ENCODE measurements at places on chromosomes 11 and 22. TPM values are rescaled to one million over a fixed set of nuclear protein-coding genes. Genes with fewer than 3 reads are reported as not detected.
A peak's percentile ranks its signal among the peaks of the same experiment; 100 is the strongest.

Gene PLAAT4
- 105 TPM for total RNA-seq

DNA sequence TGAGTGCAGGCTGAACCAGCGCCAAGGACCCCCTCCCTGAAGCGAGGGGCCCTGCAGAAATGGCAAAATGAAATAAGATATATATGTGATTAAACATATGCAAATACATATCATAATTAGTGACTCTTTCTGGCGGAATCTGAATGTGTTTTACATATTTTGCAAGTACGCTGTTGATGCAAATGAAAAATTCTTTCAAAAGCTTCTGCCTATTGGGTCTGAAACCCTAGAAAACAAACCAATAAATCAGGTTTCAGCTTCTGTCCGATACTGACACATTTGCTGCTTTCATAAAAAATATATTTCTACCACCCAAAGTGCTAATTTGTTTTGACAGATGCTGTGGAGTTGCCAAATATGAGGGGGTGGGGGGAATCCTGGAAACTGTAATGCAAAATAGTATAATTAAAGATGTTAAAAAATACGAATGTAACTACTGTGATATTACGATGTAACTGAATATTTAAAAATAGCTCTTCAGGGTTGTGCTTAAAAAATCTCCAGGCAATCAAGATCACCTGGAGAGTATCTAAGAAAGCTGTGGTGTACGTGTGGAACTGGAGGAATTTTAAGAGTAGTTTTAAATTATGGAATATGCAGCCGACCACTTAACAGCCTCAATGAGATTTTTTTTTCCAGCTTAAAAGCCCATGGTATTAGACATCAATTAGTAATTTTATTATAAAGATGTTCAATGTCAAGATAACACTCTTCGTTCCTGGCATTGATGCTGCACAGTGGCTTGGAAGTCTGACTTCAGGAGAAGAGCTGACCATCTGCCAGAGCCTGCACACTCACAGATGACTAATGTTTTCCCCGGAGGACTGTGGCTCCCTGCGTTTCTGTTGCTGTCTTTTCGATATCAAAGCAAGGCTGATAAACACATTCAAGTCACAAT lies 122.2 kb upstream of the RCN1 start:
- no peaks in the 10 kb centered on the region for H3K27me3 ChIP-seq
- H3K27ac ChIP-seq = no peak overlapping the region
- no peaks in the 10 kb centered on the region for H3K36me3 ChIP-seq
- H3K4me1 ChIP-seq = no peaks in the 10 kb centered on the region
- no peak overlapping the region for H3K4me3 ChIP-seq
- DNase-seq = no peak

DNA sequence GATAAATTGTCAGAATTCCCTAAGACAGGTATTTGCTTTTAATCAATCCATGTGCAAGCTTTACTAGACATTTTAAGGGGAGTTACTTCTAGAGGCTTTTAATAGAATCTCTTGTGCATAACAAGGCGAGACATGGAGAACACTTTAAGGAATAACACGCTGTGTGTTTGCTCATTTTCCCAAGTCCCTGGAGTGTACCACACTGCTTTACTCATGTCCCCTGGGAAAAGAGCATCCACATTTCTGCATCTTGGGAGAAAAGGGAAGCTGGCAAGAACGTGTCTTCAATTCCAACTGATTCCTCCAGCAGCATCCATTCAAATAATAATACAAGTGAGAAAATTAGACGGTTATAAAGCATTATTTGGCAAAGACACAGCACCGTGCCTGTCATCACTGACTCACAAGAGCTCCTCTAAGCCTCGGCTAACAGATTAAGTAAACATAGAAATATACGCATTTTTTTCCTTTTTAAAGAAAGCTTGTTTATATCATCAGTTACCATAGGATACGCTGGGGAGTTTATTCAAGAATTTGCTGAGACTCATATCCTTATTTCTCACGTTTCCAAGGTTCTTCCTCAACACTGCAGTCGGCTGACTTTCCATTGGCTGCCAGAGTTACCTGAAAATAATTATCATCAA lies 121.5 kb downstream of the CD44 start:
- peaks cover 9% of the 10 kb centered on the region for H3K4me1 ChIP-seq
- peak overlapping the region; percentile 0 for H3K27ac ChIP-seq
- H3K27me3 ChIP-seq = no peaks in the 10 kb centered on the region

GRCh38 chr11:114987186-114987760 lies 308.9 kb downstream of the NXPE2 start:
- no peak for DNase-seq
- no peaks in the 10 kb centered on the region for H3K27me3 ChIP-seq
- no peak overlapping the region for H3K4me3 ChIP-seq
- H3K27ac ChIP-seq = no peak overlapping the region
- H3K4me1 ChIP-seq = no peaks in the 10 kb centered on the region

DNA sequence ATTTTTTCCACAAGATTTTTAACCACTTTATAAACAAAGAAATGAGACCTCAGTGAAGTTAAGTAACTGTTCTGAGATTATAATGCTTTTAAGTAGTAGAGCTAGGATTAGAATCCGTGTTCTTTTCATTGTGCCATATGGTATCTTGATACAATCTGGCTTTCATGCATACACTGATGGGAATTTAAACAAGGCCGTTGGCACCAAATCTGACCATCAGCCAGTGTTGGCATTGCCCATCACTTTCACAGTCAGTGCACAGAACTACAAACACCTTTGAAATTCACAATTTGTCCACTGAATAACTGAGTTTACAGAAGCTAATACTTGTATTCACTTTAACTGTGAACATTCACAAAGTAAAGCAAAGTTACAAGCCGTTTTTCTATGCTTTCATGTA lies 1228.0 kb downstream of the TBC1D22A start:
- no peak for DNase-seq
- H3K27ac ChIP-seq = no peak overlapping the region
- H3K27me3 ChIP-seq = no peaks in the 10 kb centered on the region
- no peaks in the 10 kb centered on the region for H3K4me1 ChIP-seq

Gene ENDOD1
- 31.2 TPM for total RNA-seq

DNA sequence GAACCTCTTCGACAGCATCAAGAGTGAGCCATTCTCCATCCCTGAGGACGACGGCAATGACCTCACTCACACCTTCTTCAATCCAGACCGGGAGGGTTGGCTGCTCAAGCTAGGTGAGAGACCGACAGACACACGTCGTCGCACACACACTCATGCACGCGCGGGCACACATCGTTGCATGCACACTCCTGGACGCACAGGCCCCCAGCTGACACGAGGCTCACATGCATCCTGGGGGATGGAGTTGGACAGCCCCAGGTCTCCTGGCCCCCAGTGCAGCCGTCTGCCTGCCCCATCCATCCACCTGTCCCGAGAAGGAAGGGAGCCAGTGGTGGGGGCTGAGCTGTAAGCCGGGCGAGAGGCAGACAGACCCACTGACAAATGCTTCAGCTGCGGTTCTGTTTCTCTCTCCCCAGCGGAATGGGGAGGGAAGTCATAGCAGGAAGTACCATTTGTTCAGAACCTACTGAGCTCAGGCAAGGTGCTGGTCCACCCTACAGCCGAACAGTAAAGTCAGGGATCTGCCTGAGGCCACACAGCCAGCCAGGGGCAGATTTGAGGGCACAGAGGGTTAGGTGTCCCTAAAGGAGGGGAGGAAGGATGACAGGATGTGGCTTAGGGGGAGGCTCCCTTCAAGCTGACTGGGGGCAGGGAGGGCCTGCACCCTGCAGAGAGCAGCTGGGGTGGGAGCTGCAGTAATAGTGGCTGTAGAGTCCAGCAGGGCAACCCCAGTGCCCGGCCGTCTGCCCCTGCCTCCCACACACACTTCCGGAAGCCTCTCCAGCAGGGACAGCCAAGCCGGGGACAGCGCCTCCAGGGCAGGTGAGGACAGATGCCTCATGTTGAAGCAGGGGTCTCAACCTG lies 27.1 kb downstream of the CYTH4 start:
- H3K4me1 ChIP-seq = peaks cover 16% of the 10 kb centered on the region
- no peak overlapping the region for H3K27ac ChIP-seq
- no peak overlapping the region for H3K4me3 ChIP-seq

- peaks cover 2% of the 10 kb centered on the region for H3K4me1 ChIP-seq
- no peak overlapping the region for H3K27ac ChIP-seq
- no peaks in the 10 kb centered on the region for H3K27me3 ChIP-seq
- no peak for DNase-seq
- no peak overlapping the region for H3K4me3 ChIP-seq
- peaks cover 97% of the 10 kb centered on the region for H3K36me3 ChIP-seq
Measured at GRCh38 chr11:61448552-61448927, 18.6 kb downstream of the SDHAF2 start.

Gene KRTAP5-9
- total RNA-seq = 0.24 TPM

- H3K4me3 ChIP-seq = no peak overlapping the region
- no peaks in the 10 kb centered on the region for H3K27me3 ChIP-seq
- H3K4me1 ChIP-seq = peaks cover 3% of the 10 kb centered on the region
- H3K27ac ChIP-seq = no peak overlapping the region
Measured at GRCh38 chr11:115924744-115925567, 420.7 kb upstream of the CADM1 start.

Gene IFITM1
- 149 TPM for total RNA-seq

- no peak overlapping the region for H3K4me3 ChIP-seq
- no peak for DNase-seq
- no peaks in the 10 kb centered on the region for H3K4me1 ChIP-seq
- H3K27me3 ChIP-seq = no peaks in the 10 kb centered on the region
- H3K36me3 ChIP-seq = no peaks in the 10 kb centered on the region
Measured at GRCh38 chr22:23110190-23110921, 31.4 kb downstream of the RSPH14 start.

DNA sequence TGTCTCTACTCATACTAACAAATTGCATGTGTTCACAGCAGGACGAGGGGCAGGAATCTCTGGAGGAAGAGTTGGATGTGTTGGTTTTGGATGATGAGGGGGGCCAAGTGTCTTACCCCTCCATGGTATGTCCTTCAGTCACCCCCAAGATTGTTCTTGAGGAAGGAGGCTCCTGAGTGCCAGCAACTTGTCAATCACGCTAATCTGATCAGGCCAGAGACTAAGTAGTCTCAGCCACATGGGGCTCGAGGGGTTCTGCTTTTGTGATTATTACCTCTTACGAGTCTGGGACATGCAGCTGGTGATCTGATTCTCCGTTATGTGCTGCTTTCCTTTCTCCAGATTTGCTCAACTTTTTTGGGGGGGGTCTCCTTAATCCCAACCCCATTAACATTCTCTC lies 54.3 kb downstream of the CTNND1 start:
- H3K4me3 ChIP-seq = no peak overlapping the region
- H3K4me1 ChIP-seq = no peaks in the 10 kb centered on the region
- H3K27me3 ChIP-seq = no peaks in the 10 kb centered on the region
- H3K36me3 ChIP-seq = peaks cover 3% of the 10 kb centered on the region

Gene SCN4B
- total RNA-seq = 4.7 TPM

- no peaks in the 10 kb centered on the region for H3K36me3 ChIP-seq
- no peak for DNase-seq
- H3K27ac ChIP-seq = no peak overlapping the region
- H3K4me1 ChIP-seq = no peaks in the 10 kb centered on the region
- no peaks in the 10 kb centered on the region for H3K27me3 ChIP-seq
Measured at GRCh38 chr11:45267052-45267451, 19.1 kb downstream of the SYT13 start.

Gene SMC1B
- total RNA-seq = 0.10 TPM

GRCh38 chr22:18035751-18036150 lies 11.4 kb upstream of the MICAL3 start:
- DNase-seq = no peak
- H3K4me1 ChIP-seq = no peaks in the 10 kb centered on the region
- H3K27ac ChIP-seq = no peak overlapping the region
- H3K4me3 ChIP-seq = no peak overlapping the region

DNA sequence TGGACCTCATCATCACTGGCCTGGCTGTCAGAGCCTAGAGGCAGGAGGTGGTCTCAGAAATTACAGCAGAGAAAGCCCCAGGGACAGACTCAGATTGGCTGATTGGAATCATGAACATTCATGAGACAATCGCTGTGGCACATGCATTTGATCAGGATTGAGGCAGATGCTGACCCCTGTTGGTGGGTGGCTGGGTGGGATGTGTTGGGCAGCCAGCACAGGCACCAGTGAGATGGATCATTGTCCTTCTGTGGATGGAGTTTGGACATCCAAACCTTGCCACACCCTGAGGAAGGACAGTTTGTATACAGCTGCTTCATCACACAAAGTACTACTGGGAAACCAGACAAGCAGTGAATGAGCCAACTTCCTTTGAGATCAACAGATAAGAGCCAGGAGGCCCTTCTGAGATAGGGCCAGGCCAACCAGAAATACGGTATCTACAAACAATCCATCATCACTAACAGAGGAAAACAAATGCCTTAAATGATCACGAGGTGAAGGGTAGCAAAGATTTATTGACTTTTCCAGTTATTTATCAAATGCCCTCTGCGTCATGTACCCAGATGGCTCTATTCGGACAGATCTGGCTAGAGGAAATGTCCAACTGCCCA lies 17.3 kb downstream of the COMMD9 start:
- H3K27ac ChIP-seq = no peak overlapping the region
- no peaks in the 10 kb centered on the region for H3K36me3 ChIP-seq
- no peak overlapping the region for H3K4me3 ChIP-seq
- H3K27me3 ChIP-seq = no peaks in the 10 kb centered on the region
- H3K4me1 ChIP-seq = no peaks in the 10 kb centered on the region
- DNase-seq = no peak

DNA sequence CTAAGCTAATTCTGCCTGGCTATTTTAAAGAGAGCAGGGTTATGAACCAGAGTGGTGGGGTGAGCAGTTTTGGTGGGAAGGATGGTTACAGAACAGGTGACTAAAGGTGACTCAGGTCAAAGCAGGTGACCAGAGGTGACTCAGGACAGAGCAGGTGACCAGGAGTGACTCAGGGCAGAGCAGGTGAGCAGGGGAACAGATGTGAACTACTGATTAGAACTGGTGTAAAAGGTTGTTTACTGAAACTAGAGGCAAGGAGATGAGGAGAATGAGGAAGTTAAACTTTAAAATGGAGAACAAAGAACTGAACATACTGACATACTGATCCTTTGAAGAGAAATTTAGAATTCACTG lies 15.4 kb upstream of the HYLS1 start:
- no peak overlapping the region for H3K27ac ChIP-seq
- DNase-seq = no peak
- no peaks in the 10 kb centered on the region for H3K4me1 ChIP-seq
- H3K4me3 ChIP-seq = no peak overlapping the region

Gene C22orf42
- total RNA-seq = not detected

Gene APOBEC3B
- total RNA-seq = 9.5 TPM

GRCh38 chr11:15117751-15118150 lies 3.0 kb downstream of the INSC start:
- no peak overlapping the region for H3K4me3 ChIP-seq
- DNase-seq = no peak
- H3K4me1 ChIP-seq = no peaks in the 10 kb centered on the region
- no peaks in the 10 kb centered on the region for H3K36me3 ChIP-seq
- peaks cover 34% of the 10 kb centered on the region for H3K27me3 ChIP-seq
